ENCODE measurements at places on chromosomes 2 and 18. TPM values are rescaled to one million over a fixed set of nuclear protein-coding genes. Genes with fewer than 3 reads are reported as not detected.

The UGT1A3 gene
- polyA plus RNA-seq, result not detected

The HOXD11 gene
- polyA plus RNA-seq, result not detected

The MATN3 gene
- polyA plus RNA-seq, result 0.65 TPM

The TTC27 gene
- 13.5 TPM for polyA plus RNA-seq

The CEP76 gene
- 524 TPM for polyA plus RNA-seq

The KCNJ3 gene
- 18.5 TPM for polyA plus RNA-seq

The DPP4 gene
- 0.11 TPM for polyA plus RNA-seq

The FAM210A gene
- 26.8 TPM for polyA plus RNA-seq

The RAB11FIP5 gene
- 15.6 TPM for polyA plus RNA-seq

The SERPINB11 gene
- not detected for polyA plus RNA-seq

The SERPINB13 gene
- polyA plus RNA-seq, result not detected

The ADRA2B gene
- not detected for polyA plus RNA-seq

The SPDYA gene
- 2.3 TPM for polyA plus RNA-seq

The METTL4 gene
- 7.1 TPM for polyA plus RNA-seq

The SKOR2 gene
- polyA plus RNA-seq, result 10.3 TPM

The MAB21L4 gene
- not detected for polyA plus RNA-seq

The PPP1R1C gene
- 2.3 TPM for polyA plus RNA-seq

The FAHD2A gene
- 6.2 TPM for polyA plus RNA-seq

The EMILIN1 gene
- polyA plus RNA-seq, result not detected

The ZSWIM2 gene
- polyA plus RNA-seq, result not detected

Data from Purkinje cell (primary cell).